ENCODE measurements at places on chromosomes 5 and 9. TPM values are rescaled to one million over a fixed set of nuclear protein-coding genes. Genes with fewer than 3 reads are reported as not detected.
A peak's percentile ranks its signal among the peaks of the same experiment; 100 is the strongest.

Gene CCDC192
- total RNA-seq = not detected

DNA sequence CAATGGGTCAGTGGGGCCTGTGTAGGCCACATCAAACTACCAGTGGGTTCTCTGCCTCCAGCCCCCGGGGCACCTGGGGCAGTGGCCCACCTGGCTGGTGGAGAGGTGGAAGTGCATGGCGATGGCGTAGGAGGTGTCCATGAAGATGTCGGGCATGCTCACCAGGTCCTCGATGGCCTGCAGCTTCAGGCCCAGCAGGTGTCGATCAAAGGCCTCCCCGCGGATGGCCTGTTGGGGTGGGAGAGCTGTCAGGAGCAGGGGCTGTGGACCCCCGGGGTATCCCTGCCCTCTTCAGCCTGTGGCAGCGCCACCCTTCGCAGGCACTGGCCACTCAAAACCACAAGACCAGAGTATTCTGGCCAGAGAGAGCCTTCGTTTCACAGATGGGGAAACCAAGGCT, 14.7 kb downstream of the CRAT start:
- no peak overlapping the region for H3K27ac ChIP-seq
- no peak for DNase-seq
- no peaks in the 10 kb centered on the region for H3K27me3 ChIP-seq
- H3K4me3 ChIP-seq = no peak overlapping the region
- H3K4me1 ChIP-seq = no peaks in the 10 kb centered on the region

GRCh38 chr5:75916144-75916543, 167.0 kb upstream of the SV2C start:
- no peaks in the 10 kb centered on the region for H3K4me1 ChIP-seq
- peaks cover 26% of the 10 kb centered on the region for H3K27me3 ChIP-seq
- H3K4me3 ChIP-seq = no peak overlapping the region
- H3K27ac ChIP-seq = no peak overlapping the region
- no peaks in the 10 kb centered on the region for H3K36me3 ChIP-seq

GRCh38 chr9:128891321-128892220, 9.6 kb downstream of the LRRC8A start:
- H3K27ac ChIP-seq = peak overlapping the region; percentile 56
- H3K4me1 ChIP-seq = peaks cover 27% of the 10 kb centered on the region
- H3K27me3 ChIP-seq = no peaks in the 10 kb centered on the region
- peaks cover 12% of the 10 kb centered on the region for H3K36me3 ChIP-seq

Gene LMX1B
- total RNA-seq = not detected

Gene SLC6A3
- not detected for total RNA-seq

GRCh38 chr9:113888976-113889375, 12.9 kb downstream of the ZNF618 start:
- no peak overlapping the region for H3K27ac ChIP-seq
- peaks cover 2% of the 10 kb centered on the region for H3K36me3 ChIP-seq
- H3K4me1 ChIP-seq = peaks cover 13% of the 10 kb centered on the region
- DNase-seq = no peak
- no peak overlapping the region for H3K4me3 ChIP-seq

GRCh38 chr5:134451936-134452505, 40.3 kb upstream of the CDKN2AIPNL start:
- H3K27ac ChIP-seq = no peak overlapping the region
- no peaks in the 10 kb centered on the region for H3K27me3 ChIP-seq
- no peak overlapping the region for H3K4me3 ChIP-seq
- no peaks in the 10 kb centered on the region for H3K36me3 ChIP-seq

Gene CAMK4
- total RNA-seq = 68.0 TPM

- peaks cover 5% of the 10 kb centered on the region for H3K27me3 ChIP-seq
- DNase-seq = no peak
- peaks cover 24% of the 10 kb centered on the region for H3K4me1 ChIP-seq
- H3K27ac ChIP-seq = no peak overlapping the region
- H3K36me3 ChIP-seq = peaks cover 76% of the 10 kb centered on the region
- no peak overlapping the region for H3K4me3 ChIP-seq
These were observed 7.1 kb downstream of the BRD9 start for GRCh38 chr5:885529-885928.

DNA sequence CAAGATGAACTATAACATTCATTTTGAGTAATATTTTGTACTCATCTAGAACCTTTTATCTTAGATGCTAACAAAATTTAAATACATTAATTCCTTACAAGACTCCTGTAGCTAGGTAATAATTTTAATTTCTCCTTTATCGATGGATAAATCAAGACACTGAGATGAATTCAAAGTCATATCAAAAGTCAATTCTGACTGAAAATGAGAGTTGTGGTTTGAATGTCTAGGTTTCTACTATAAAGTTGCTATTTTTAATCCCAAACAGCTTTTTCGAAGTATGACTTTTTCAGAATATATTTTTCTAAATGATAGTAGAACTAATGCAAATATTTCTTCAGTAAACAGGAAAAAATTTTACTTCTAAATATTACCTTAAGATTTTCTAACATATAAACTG, 491.7 kb upstream of the FAM174A start:
- H3K4me3 ChIP-seq = no peak overlapping the region
- DNase-seq = no peak
- H3K4me1 ChIP-seq = no peaks in the 10 kb centered on the region
